Left colon (tissue), 2 donors: ENCODE measurements at places on chromosomes 13 and 19. TPM values are rescaled to one million over a fixed set of nuclear protein-coding genes. Genes with fewer than 3 reads are reported as not detected.

DNA sequence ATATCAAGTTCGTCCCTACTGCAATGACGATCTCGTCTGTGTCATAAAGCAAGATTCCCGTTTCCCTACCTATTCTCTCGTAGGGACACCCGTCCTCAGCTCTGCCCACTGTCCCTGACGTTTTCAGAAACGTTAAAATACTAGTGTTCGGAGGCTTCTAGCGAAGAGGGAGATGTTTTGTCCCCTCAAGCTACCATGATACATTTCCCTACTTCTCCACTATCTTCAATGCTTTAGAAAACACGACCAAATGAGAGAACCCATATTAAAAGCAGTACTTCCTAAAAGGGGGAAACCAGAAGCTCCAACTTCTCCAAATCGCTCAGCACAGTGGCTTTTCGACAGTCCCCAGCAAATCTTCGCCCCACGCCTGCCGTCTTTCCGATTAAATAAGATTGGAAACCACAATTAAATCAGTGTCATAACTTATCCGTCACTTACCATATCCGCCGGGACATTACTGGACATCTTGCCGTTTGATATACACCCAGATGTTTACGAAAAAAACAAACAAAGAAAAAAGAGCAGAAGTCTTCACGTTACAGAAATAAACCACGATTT, 1.3 kb downstream of the UBL3 start:
- no peak for DNase-seq

Gene PLPP2
- 109 TPM for total RNA-seq

DNA sequence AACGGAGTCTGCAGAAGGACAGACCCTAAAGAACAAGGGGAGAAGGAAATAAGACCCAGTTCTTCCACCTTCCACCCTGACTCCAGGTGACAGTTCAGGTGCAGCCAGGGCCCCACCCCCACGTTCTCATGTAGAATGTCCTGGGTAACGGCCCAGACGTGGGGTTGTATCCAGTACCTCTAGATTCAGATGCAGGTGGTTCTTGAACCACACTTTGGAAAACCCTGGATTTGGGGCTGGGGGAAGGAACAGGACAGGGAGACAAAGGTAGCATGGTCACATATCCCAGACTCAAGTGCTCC, 2.2 kb downstream of the DMPK start:
- peak; percentile 39 for DNase-seq

Gene KRTDAP
- not detected for total RNA-seq

Gene IZUMO4
- 2.3 TPM for total RNA-seq

Gene ACER1
- total RNA-seq: not detected

- DNase-seq: no peak
Measured at GRCh38 chr13:49248622-49249002, 887 bp downstream of the CDADC1 start.
